ENCODE measurements at places on chromosomes 4 and X.
A peak's percentile ranks its signal among the peaks of the same experiment; 100 is the strongest.

DNA sequence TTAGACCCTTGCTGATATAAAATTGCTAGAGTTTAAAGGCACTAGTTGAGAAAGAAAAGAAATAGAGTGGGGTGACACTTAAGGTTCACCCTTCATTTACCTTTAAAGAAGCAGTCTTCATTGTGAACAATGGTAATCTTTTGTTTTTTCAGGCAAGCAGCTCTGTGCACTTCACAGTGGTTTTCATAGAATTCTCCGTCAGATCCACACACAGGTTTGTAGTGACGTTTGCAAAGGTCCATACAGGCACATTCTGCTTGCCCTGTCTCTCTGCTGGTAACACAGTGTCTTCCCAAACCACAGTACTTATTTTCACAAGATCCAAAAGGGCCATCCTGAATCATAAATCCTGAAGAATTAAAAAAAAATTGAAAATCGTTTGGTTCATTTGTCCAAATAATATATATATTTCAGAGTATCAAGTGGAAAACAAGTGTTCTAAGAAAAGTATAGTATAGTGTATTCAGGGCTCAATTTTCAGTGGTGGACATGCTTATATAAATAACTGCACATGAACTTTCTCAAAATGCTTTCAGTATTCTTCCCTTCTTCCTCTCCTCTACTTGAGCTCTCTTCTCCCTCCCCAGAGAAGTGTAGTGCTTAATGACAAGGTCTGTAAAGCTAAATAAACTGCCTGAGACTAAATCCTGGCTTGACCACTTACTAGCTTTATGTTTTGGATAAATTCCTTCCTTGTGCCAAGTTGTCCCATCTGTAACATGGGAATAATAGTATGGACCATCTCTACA, 243.3 kb downstream of the FSTL5 start:
- DNase-seq = no peak

GRCh38 chr4:90982813-90983212, 855.6 kb downstream of the CCSER1 start:
- DNase-seq = no peak

- DNase-seq = no peak
These were observed 56.3 kb downstream of the SHROOM2 start for GRCh38 chrX:9842541-9842940.

GRCh38 chr4:58514299-58514698, 1404.1 kb upstream of the IGFBP7 start:
- no peak for DNase-seq

GRCh38 chr4:55791666-55792065, 27.9 kb upstream of the EXOC1L start:
- DNase-seq = no peak

DNA sequence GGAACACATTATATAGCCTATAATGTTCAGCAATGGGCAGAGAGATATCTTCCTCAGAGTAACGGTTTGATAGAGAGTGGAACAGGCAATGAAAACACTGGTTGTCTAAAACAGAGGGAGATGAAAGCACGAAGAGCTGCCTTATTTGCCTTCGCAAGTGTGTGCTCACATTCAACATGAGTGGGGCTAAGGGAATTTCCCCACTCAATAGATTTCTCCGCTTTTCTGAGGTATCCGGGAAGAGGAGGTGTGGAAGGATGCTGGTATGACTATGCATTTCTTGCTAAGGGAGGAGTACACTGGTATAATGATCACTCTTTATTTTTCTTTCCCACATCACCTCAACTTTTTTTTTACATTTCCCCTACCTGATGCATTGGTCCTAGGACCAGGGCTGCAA, 7.8 kb upstream of the GPR82 start:
- no peak for DNase-seq

DNA sequence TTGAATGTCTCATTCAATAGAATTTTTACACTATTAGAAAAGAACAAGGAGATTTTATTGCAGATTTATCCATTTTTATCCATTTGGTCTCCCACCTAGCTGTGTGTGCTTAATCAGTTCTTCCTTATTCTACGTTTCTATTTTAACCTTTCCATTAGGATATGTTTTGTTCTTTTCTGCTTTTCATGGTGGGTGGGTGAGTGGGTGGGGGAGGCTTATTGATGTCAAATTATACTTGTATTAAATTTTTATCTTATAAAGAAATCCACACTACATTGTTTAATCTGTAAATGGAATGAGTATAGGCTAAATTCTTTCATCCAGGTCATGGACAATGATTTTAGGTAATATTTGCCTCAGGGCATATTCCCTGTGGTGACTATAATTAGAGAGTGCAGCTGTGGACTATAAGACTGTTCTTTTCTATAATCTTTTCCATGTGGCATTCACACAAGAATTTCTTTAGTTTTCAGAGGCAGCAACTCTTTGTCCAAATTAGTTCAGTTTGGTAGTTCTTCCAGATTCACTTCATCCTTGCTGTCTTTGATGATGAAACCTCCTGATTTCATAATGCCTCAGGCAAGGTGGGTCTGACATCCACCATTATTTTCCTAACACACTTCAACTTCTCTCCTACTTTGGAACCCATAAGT, 2451.8 kb downstream of the PCDH7 start:
- DNase-seq = no peak

DNA sequence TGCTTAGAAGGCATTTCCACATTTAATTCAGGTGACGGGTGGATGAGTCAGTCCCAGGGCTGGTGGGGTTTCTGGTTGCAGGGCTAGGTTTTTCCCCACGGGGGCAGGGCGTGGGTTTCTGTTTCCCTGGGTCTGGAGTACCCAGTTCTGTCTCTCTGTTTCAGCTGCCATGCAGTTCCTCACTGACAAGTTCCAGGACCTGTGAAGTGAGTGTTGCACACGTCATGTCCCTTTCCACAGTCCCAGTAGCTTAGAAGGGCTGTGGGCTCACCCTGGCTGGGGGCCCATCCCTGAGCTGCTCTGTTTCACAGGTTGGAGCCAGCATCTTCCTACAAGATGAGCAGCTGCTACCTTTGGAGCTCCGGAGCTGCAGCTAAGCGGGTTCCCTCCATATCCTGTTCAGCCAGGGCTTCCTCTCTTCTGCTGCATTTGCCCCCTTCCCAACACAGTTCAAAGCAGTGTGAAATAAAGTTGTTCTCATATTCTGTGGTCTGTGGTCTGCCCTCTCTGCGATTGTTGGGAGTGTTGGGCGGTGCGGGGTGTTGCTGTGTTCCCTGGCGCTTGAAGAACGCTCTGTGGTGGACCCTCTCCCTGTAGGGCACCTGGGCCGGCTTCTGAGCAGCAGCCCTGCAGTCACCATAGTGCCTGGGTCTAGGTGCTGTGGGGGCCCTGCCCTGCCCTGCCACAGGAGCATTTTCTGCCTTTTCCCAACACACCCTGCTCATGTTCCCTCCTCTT, 3.9 kb downstream of the LOC101059915 start:
- DNase-seq = no peak

DNA sequence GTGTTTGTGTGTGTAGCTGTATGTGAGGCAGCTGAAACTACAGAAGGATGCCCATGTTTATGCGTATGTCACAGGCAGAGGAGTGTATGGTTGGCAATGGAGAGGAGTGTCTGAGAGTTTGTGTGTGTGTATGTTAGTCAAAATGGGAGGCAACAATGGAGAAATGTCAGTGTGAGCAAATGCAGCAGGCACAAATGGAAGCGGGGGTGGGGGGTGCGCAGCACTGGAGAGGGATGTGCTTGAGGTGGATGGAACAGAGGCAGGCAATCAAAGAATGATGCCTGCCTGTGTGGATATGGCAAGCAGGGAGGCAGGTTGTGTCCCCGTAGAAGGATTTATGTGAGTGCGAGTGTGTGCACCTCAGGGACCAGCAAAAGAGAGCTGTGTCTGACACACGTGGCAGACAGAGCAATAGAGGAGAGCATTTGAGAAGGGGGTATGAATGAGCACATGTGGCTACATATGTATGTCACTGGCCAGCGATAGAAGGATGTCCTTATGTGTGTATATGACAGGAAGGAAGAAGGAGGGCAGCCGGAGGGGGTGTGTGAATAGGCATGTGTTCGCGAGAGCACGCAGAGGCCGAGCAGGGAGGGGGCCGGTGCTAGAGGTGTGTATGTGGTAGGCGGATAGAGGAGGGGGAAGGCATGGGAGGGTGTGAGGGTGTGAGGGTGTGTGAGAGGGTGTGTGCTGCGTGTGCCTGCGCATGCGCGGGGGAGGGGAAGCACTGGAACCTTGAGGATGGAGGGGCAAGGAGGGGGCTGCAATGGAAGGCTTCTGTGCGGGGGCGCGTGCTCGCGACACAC, 1.1 kb downstream of the PJA1 start:
- peak; percentile 52 for DNase-seq

- DNase-seq = no peak
These were observed 39.5 kb downstream of the EFNB1 start for GRCh38 chrX:68868316-68868715.

DNA sequence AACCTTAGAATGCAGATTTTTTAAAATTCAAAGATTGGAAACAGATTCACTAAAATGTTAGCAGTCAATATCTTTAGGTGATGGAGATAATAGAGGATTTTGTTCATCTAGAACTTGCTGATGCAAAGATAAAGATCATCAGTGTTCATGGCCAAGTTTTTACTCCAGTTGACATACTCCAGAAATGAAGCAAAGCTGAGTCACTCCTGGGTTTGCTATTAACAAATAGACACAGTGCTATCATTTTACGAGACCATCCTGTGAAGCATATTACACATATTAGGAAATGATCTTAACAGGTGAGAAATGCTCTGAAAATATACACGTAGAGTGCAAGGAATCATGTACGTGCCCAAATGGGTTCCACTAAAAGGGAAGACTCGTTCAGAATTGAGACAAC, 170.6 kb upstream of the FAM9B start:
- no peak for DNase-seq

- DNase-seq = no peak
These were observed at the start of gene ARX for GRCh38 chrX:25015486-25016360. Gene ARX (minus strand): TSS chrX:25015965. CDS start chrX:25015737, 228 bp downstream.

- no peak for DNase-seq
These were observed 201.5 kb upstream of the KLF3 start for GRCh38 chr4:38462367-38463055.

- DNase-seq = no peak
These were observed 22.8 kb downstream of the RAB28 start for GRCh38 chr4:13461191-13461905.

DNA sequence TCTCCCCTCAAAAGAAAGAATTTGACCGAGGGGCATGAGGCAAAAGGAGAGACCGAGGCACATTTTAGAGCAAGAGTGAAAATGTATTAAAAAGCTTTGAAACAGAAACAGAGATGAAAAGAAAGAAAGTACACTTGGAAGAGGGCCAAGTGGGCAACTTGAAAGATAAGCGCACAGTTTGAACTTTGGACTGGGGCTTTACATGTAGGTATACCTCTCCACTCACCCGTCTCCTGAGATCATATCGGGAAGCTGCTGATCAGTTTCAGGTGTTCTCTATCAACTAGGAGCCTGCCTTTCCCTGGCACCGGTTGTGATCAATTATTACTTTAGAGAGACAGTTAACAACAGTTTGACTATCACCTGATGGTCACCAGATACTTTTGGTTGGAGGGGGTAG, 2666.5 kb downstream of the ARAP2 start:
- DNase-seq = no peak

DNA sequence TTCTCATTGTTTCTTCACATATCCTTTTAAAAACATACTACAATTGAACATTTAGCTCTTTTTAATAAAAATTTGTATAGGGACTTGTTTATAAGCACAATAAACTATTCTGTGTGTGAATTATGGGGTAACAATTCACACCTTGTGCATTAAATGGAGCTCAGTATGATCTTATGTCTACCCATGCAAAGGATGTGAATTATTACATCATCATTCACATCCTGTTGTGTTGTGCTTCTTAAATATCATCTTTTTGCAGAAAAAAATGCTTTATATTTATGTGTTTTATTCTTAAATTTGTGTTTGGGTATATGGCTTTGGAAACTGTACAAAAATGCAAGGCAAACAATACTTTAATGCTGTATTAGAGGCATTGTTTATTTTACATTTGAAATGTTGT, 96.7 kb upstream of the PABPC4L start:
- no peak for DNase-seq

DNA sequence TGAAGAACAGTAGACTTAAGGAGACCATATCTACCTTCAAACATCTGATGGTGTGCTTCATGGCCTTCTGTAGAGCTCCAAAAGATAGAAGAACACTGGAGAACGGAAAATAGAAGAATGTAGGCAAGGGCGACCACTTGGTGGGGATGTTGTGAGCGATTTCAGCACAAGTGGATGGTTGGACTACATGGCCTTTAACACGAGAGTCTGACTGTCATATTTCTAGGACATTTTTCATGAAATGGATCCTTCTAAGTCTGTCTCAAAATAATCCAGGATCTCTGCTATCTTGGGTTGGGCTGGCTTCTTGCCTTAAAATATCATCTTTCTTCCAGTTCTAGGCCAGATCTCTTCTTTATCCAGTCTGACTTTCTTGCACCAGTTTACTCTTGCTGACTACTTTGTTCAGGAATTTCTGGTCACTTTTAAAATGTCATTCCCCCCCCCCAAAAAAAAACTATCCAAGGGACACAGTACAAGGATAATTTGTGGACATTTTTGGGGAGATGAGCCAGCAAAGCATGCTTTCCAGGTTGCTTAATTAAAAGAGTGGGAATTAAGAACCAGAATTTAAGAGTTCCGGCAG, 1.2 kb upstream of the MID1IP1 start:
- no peak for DNase-seq

DNA sequence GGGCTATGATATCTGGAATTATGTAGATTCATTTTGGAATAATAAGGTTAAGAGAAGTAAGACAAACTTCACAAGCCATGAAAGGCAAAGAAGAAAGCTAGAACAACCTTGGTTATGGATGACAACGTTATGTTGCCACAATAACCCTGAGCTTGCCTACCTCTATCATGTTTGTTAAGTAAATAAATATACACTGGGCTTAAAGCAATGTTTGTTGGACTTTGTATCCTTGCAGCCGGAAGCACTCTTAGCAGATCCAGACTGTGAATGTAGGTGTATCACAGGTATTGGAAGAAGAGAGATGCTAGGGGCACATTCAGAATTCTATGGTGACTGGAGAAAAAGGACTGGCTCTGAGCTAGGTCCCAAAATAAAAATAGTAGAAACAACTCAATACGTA, 214.4 kb downstream of the HS3ST1 start:
- DNase-seq = no peak

- no peak for DNase-seq
These were observed 19.0 kb downstream of the SLC2A9 start for GRCh38 chr4:10002278-10002677.

DNA sequence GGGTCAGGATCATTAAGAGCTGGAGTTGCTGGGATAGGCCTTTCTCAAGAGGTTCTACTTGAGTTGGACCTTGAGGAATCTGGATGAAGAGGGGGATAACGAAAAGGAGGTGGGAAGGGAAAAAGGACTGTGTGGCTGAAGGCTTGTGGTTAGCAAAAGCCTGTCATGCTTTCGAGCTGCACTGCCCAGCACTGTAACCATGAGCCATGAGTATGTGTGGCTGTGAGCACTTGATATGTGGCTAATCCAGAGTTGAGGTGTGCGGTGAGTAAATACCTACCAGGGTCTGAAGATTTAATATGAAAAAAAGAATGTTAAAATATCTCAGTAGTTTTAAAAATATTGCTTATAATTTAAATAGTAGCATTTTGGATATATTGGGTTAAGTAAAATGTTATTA, 11.4 kb downstream of the TMEM165 start:
- DNase-seq = no peak

GRCh38 chr4:7937006-7937405, 2.7 kb downstream of the AFAP1 start:
- no peak for DNase-seq
